ENCODE measurements at places on chromosomes 11 and 22.

DNA sequence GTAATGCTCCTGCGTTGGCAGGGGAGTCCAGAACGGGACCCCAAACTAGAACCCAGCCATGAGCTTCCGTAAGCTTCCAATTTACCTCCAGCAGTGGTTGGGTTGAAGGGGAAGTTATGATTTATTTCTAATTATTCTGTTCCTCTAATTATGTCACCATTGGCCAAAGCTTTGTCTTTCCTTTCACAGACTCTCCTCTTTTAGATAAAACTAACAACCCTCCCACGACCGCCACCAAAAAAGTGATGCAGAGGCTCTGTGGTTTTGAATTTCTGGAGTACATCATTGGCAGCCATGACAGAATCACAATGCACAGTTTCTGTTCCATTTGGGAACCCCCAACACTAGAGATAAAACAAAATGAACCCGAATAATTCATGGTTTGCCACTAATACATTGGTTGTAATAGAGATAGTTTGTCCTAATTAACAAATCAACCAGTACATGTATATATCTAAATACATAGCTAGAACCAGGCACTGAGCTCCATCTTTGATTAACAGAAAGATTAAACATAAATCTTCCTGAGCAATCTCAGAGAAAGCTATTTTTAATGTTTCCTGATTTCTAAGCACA is 64.3 kb downstream of the ETS1 start:
- DNase-seq, result peak; percentile 16

DNA sequence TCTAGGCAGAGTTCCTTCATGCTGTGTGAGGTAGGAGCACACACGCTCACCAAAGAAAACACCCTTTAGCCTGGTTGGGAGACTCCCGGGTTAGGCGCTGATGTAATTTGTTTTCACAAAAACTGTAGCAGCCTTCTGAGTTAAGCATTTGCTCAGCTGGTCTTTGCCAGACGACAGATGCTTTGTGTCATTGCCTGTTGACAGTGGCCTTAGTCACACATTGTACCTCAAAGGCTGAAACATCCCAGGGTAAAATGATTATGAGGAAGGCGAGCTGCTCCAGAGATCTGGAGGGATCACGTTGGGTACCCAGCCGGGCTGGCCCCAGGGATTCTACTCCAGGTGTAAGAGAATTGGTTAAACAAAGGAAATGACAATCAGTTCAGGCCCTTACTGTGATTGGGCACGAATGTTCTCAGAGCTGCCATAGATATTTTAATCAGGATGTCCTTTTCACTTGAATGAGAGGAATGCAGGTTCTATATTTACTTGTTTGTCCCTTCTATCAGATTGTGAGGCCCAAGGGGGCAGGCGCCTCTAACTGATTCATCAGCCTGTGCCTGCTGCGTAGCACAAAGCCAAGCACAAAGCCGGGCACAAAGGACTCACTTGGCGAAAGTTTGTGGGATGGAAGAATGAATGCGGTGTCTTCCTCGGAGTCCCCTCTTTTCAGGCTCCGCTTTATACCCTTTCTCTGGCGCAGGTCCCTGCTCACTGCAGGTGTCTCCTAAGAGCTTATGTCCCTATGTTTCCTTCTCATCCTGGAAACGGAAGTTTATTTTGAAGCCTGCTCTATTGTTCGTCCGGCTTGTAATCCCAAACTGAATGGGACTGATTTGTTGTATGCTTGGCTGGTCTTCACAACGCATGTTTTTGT is 47.1 kb downstream of the ADM start:
- DNase-seq, result no peak

DNA sequence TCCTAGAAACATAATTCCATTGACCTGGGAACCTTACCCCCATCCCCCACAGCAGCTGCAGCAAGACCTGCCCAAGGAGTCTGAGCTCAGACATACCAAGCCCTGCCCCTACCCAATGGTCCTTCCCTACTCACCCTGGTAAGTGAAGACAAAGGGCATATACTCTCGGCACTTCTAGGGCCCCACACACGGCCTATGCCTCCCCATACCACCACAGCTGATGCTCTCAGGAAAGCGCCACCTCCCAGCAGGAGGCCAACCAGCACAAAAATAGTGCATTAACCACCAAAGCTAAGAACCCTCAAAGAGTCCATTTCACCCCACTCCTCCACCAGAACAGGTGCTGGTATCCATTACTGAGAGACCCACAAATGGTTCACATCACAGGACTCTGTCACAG is 74.4 kb upstream of the GUCY1A2 start:
- DNase-seq, result no peak

GRCh38 chr11:133710681-133711240 is 134.6 kb downstream of the SPATA19 start:
- no peak for DNase-seq

- DNase-seq, result peak; percentile 79
Observed at GRCh38 chr11:64339754-64340408, at the start of gene CCDC88B. TSS of gene CCDC88B (plus strand) at chr11:64340204. CDS start at chr11:64340267, 63 bp downstream.

DNA sequence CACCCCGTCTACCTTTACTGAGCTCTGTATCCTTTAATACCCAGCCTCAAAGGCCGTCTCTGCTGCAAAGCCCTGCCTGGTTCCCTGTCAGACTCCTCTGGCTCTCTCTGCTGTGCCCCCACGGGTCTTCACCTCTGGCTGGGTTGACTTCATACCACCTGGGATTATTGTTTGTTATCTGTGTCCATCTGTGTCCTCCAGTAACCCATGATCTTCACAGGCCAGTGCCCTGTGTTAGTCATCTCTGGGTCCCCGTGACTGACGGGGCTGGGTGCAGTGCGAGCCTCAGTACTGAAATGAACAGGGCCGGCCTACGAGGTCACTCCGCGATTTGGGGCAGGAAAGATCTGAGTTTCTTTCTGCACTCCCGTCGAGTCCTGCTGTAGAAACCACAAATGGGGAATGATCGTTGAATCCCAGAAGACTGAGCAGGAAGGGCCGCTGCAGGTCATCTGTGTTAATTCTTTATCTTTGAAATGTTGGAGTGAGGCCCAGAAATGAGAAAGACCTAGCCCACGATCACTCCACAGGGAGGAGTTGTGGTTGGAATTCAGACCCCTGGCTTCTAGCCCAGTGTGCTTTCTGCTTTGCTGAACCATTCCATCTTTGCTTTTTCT is 12.3 kb upstream of the TUB start:
- no peak for DNase-seq

DNA sequence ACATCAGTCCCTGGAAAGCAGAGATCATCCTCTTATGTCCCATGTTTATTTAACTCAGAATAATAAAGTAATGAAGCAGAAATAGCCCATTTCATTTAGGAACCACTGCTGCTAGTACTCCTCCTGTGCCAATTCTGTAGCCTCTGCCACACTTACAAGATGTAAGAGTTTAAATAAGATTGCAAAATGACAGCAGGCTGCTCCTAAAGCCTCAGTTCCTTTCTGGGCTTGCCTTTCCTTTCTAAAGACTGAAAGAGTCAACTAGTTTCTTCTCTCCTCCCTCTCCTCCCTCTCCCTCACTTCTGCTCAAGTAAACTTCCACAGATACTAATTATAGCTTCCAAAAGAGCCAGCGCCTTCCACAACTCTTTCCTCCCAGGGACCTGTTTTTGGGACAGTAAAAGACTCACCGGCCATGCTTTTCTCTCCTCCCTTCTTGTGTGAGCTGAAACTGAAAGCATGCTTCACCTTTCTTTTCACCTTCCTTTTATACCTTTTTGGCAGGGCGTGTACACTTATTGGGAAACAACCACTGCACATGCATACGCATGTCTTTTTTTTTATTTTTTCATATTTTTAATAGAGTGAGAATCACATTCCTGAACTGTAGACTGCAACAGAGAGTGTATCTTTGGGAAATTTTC is 26.1 kb upstream of the CARD16 start:
- DNase-seq, result no peak

GRCh38 chr11:67519726-67520125 is 3.5 kb downstream of the CABP2 start:
- DNase-seq, result no peak
